NCI-H2081 treated with DMSO at 0.1 percent for 48 hours (cell line): ENCODE measurements at places on chromosomes 11 and 22.

- no peak for DNase-seq
Measured at GRCh38 chr22:31818481-31819392, 64.9 kb downstream of the DEPDC5 start.

DNA sequence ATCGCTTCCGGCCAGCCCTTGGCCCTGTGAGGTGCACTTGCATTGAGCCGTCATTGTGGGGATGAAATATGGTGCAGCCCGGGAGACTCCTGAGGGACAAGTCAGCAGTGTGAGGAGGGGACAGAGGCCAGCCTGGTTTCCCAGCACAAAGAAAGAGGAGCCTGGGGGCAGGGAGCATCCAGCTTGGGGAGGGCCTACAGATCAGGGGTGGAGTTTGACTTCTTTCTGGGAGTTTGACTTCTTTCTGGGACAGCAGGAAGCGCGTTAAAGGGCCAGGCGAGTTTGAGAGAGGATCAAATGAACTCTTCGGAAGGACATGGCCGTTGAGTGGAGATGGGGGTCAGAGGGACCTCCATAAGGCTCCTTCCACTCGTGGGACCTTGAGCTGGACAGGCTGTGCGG is 91.9 kb downstream of the LRRC32 start:
- no peak for DNase-seq

- DNase-seq: no peak
Measured at GRCh38 chr22:17807578-17808410, 33.5 kb upstream of the BID start.

DNA sequence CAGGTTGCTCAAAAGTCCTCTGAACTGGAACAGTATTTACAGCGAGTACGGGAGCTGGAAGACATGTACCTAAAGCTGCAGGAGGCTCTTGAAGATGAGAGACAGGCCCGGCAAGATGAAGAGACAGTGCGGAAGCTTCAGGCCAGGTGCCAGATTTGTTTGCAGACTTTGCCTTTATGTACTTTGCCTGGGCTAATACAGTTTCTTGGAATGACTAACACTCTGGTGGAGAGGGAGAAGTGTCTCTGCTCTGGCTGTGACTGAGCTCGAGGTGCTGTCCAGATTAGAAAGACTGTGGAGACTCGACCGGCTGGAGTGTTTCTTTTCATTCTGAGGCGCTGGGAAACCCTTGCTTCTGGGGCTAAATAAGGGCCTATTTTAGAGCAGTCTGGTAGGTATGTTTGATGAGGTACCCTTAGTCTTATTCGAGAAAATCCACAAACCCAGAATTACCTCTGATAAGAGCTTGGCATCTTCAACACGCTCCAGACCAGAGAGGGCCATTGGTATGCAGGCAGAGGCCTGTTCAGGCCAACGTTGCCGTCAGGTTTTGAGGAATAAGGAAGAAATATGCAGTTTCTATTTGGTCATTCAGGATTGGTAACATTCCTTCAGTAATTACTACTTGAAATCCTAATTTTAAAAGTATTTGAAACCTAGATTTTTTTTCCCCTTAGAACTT is 76.5 kb downstream of the SWAP70 start:
- no peak for DNase-seq

GRCh38 chr22:19636696-19637407 is 77.5 kb upstream of the SEPTIN5 start:
- no peak for DNase-seq

- no peak for DNase-seq
Measured at GRCh38 chr22:31623592-31624304, 38.3 kb downstream of the PISD start.
